ENCODE measurements at places on chromosomes 12 and 14.

DNA sequence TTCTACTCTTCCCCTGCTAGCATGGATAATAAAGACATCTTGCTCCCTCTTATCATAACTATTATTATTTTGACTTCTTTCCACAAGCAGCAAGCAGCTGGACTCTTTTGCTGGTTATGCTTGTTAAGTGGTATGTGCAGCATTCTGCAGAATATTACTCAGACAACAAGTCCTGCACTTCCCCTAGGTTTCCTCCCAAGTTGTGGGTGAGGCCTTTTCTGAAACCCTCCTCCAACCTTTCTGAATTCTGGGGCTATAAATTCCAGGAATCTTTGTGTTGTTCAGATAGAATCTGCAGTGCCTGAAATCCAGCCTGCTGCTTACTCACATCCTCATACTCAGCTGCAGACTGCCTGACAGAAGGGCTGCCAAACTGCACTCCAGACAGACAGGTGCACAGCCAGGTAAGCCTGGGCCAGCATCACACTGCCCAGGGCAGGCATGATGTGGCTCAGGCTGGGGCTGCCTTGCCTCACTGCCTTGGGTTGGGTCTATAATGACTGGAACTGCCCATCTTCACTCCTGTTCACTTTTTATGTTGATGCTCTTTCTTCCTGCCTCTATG, 6.2 kb upstream of the DHRS2 start:
- DNase-seq = no peak

- no peak for DNase-seq
Measured at GRCh38 chr14:104644656-104645378, 40.2 kb upstream of the TMEM179 start.

- DNase-seq = no peak
Measured at GRCh38 chr12:48995086-48995879, 3.9 kb downstream of the DDN start.

DNA sequence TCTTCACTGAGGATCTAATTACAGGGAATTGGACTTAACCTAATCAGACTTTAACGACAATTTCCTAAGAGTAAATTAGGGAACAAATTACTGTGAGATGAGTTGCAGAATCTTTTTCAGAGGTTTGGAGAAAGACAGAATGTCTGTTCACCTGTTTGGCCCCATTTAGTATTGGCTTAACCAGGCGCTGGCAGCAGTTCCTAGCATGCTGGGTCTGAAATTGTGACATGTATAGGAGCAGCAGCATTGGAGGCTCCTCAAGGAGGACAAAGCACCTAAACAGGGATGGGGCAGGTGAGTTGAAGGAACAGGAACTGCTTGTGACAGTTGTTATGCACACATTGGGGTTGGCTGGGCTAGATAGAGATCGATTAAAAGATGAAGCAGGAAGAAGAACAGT, 51.0 kb downstream of the KCNMB4 start:
- DNase-seq = no peak

DNA sequence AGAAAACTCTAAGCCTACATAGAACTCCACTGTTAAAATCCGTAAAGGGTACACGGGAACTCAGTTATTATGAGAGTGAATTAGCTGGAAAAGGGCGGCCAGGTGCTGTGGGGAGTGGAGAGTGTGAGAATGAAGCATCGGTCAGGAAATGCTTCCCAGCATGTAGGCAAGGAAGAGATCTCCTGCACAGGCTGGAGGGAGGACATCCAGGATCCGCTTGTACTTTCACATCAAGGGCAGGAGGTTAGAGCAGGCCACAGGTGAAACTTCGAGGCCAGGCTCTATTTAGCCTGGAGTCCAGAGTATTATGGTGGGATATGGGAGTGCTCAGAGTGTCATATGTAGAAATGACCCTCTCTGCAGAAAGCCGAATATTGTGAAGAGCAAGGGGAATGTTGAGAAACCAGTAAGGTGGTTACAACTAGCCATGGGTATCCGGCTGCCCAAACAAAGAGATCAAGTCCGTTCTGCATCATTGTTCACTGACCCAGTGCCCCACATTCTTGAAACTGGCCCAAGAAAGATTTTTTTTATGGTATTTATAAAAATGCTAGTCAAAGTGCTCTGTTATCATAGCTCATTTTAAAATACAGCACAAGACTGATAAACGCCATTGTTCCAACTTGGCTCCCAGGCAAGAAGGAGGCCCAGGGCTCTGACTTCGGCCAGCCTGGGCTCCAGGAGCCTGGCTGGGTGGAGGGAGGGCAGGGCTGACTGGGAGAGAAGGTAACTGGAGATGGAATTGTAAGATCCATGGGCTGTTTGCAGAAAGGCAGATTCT, 79.4 kb upstream of the HIF1A start:
- no peak for DNase-seq

DNA sequence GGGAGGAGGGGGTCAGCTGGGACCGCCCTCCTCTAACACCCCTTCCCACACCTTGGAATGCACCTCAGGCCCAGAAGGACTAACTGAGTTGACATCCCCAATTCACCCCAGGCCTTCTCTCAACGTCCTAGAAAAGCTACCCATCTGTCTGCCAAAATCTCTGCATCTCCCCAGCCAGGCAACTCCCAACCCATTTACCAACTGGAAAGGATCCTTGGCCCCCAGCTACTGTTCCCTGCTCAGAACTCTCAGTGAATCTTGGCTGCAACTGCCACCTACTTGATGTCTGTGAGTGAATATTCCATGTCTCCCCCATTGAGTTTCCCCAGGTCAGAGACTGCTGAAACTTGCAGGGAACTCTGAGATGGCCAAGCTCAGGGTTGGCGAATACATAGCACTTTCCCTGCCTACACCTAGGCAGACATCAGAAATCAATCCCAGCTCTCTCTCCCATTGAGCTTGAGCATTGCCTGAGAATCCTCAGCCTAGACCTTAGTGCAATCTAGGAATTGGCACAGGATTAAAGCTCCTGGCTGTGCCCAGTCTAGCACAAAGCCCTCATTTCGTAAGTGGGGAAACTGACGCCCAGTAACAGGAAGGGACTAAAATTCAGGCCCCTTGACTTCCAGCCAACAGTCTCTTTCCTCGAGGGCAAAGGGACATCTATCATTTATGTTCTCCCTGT, 71.9 kb upstream of the NCOR2 start:
- no peak for DNase-seq

DNA sequence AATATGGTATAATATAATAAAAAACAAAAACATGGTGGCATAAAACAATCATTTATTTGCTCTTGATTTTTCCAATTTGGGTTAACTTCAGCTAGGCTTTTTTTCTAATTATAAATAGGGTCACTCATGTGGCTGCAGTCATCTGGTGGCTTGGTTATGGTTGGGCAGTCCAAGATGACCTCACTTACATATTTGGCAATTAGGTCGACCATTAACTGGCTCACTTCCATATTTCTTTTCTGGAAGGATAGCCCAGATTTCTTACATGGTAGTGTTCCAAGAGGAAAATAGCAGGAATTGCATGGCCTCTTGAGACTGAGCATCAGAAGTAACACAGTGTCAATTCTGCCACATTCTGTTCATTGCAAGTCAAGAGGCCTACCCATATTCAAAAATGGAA, 153.4 kb downstream of the FUT8 start:
- DNase-seq = no peak

DNA sequence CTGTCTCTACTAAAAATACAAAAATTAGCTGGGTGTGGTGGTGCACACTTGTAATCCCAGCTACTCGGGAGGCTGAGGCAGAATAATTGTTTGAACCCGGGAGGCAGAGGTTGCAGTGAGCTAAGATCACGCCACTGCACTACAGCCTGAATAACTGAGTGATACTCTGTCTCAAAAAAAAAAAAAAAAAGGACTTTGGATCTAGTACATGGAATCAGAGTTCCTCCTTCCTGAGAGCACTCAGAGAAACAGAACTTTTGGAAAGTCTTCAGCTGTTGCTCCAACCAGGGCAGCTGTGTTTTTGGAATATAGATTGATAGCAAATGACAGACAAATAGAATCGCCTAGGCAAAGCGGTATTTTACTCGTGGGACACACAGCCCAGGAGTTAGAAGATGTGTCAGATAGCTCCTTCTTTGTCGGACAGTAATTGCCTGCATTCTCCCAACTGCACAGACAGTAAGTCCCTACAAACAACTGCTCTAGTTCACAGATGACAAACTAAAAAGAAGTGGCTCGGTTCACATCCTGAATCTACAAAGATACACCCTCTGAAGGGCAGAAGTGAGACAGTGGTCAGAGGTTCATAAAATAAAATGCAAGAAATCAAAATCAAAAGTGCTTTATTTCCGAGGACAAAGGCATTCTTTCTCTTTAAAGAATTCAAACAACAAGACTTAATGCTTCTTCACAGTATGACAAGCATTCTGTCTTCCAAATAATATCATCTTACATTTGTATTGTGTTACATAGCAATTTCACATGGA, 17.1 kb upstream of the NEK9 start:
- DNase-seq = no peak

DNA sequence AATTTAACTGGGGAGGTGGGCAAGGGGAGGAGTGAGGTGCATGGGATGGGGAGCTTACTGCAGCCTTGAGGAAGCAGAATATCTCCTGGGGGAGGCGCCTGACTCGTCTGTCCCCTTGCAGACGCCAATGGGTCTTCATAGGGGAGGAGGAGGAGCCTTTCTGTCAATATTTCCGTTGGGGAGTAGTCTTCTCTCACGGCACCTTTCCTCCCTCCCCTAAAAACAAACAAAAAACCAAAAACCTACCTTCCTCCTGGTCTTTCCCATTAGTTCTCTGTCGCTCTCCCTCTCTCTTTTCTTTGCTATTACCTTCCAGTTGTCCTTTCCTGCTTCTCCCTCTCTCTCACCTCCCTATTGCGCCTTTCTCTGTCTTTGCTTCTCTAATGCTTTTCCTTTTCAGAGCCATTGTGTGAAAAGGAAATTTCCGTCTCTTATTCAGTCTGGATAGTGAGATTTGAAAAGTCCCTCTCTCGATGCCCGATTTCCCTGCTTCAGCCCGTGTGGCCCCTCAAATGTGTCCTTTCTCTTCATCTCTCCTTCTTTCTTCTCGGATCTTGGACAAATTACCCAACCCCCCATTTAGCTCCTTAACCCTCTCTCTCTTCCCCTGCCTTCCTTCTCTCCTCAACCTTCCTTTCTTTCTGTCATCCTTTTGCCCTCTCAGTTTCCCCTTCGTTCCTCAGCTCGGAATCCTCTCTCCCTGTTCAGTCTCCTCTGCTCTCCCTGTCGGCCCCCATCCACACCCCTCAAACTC, 5.9 kb downstream of the GPR84 start:
- no peak for DNase-seq

DNA sequence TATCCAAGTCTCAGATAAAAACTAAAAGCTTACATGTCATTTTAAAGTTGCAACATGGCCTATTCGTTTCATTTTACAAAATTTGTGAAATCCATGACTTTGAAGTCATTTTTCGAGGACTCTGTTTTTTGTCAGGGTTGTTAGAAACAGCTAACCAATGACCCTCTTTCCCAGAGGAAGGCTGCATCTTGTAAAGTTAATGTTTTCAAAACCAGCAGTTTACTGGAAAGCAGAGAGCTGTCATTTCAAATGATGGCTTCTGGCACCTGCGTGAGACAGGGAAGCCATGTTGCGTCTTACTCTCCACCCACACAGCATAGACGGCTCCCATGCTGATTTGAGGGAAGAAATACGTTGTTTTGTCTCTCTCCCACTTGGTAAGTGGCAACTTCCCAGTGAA, 50.1 kb upstream of the RTRAF start:
- no peak for DNase-seq

DNA sequence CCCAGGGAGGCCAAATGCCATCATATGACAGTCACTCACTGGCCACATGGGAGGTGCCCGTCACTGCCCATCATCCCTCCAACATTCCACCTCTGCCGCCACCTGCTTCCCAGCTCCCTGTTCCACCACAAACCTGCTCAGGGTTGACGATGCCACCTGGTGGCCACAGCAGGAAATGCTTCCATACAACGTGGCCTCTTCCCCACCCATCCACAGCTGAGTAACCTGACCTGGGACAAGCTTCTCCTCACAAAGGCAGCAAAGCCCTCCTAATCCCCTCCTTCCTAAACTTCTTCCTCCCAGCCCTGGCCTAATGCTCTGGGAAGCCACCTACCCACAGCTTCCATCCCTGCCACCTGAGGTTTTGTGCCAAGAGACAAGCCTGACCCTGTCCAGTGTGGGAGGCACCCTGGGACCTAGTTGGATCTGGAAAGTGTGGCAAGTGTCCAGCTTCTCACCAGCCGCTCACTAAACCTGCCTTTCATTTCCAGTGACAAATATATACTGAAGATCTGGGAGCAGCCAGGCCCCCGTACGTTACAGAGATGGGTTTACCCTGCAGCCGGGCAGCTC, 4.3 kb downstream of the DEGS2 start:
- DNase-seq = no peak

DNA sequence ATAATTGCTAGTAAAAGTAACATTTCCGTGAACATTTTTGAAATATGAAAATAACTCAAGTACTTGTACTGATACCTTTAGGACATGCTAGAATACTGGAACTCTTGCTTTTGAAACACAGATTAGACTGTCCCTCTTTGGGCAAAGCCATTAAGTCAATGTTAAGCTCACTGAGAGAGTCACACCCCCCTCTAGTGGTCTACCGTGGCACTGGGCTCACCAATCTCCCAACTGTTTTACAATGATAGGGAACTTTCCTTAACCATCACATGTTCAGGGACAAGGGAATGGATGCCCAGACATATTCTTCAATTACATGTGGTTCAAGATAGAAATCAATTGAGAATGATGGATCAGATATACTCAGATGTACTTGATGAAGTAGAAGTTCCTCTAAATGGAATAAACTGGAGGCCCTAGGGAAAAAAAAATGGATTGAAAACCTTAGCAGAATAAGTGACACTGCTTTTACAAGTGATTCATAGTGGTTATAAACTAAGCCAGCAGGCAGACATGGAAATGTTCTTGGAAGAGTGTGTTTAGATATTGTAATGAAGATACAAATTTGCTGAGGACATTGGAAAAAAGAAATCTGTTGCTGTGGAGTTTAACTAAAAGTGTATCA, 17.8 kb downstream of the NANOG start:
- DNase-seq = peak; percentile 56

GRCh38 chr14:52391881-52392615, 77.9 kb downstream of the PTGER2 start:
- DNase-seq = no peak

- DNase-seq = no peak
Measured at GRCh38 chr12:48221645-48222044, 18.6 kb upstream of the OR10AD1 start.

DNA sequence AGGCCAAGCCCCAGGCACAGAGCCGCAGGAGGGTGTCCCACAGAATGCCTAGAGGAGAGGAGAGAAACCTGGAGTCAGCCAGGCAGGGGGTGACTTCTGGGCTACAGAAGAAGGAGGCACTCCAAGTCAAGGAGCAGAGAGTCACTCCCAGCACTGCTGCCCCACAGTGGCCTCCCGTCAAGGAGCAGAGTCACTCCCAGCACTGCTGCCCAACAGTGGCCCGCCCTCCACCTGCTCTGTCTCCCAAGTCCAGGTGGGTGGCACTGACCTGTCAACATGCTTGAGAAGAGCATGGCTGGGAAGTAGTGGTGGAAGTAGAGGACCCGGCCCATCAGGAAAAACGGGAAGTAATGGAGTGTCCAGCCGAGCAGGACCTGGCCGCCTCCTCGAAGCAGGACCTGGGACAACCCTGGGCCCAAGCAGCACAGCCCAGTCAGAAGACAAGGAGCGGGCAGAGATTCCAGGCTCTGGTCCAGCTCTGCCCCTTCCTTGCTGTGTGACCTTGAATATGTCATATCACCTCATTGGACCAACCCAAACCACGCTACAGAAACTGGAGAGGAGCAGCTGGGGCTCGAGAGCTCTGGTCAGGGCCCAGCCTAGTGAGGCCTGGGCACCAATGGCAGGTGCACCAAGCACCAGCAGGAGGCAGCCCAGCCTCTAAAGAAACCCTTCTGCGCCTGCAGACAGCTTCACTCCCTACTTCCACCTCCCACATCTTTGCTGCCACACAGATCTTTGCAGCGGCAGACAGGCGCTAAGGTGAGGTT, 7.6 kb upstream of the NGB start:
- DNase-seq = no peak

GRCh38 chr14:103801459-103801858, 45.9 kb downstream of the PPP1R13B start:
- DNase-seq = no peak

Measured in stimulated activated CD4-positive, alpha-beta T cell treated with anti-CD3 and anti-CD28 coated beads, Interleukin-12 subunit alpha, Interleukin-12 subunit beta, amount 100 ng/mL, for 4 hours (primary cell).